Thoracic aorta (tissue), 2 donors: ENCODE measurements at places on chromosomes 3 and 15.

- no peak for DNase-seq
Observed at GRCh38 chr15:38991126-38991525, 426.5 kb upstream of the RASGRP1 start.

DNA sequence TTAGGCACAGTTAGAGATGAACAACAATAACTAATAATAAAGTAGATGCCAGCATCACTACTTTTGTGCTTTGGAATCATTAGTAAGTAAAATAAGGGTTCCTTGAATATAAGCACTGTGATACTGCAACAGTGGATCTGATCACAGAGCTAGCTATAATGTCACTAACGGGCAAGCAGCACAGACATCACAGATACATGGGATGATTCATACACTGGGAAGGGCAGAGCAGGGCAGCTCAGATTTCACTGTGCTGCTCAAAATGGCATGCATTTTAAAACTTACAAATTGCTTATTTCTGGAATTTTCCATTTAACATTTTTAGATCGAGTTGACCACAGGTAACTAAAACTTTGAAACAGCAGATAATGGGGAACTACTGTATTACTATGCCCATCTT lies 476.6 kb downstream of the FHIT start:
- DNase-seq = no peak

- DNase-seq = no peak
Observed at GRCh38 chr15:98380721-98381120, 267.6 kb upstream of the IGF1R start.

GRCh38 chr3:177135841-177136492 lies 61.3 kb downstream of the TBL1XR1 start:
- no peak for DNase-seq

- no peak for DNase-seq
Observed at GRCh38 chr15:44058126-44058525, 136.9 kb downstream of the FRMD5 start.

GRCh38 chr15:35290301-35290721 lies 205.2 kb upstream of the NANOGP8 start:
- DNase-seq = no peak

GRCh38 chr3:98603580-98603979 lies 10.2 kb upstream of the CPOX start:
- no peak for DNase-seq

GRCh38 chr3:82376883-82377282 lies 615.4 kb upstream of the GBE1 start:
- no peak for DNase-seq

DNA sequence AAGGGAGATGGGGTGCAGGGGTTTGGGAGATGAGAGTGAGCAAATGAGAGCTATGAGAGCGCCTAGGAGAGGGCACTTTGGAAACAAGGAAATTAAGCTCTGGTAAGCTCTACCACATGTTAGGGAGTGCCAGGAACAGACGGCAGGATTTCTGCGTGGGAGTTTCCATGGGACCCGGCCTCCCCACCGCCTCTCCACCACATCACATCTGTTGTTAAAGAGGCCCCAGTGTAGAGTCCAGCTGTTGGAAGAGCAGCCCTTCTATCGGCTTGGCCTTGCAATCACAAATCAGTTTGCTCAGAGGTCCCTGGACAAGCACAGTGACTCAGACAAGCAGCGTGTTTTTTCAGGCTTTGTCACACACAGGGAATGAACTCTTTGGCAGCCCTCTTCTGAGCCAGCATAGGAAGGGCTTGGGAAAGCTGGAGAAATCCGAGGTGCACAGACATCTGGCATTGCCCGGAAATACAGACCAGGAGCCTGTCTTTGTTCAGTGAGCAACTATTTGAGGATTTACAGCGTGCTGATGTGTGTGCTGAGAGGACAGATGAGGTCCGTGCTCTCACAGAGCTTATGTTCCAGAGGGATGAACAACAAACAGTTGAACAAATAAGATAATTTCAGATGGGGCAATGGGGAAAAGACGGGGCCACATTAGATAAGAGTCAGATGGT lies 370.6 kb upstream of the PROK2 start:
- DNase-seq = peak; percentile 67

GRCh38 chr3:25448750-25449692 lies 21.0 kb downstream of the RARB start:
- DNase-seq = peak; percentile 62

DNA sequence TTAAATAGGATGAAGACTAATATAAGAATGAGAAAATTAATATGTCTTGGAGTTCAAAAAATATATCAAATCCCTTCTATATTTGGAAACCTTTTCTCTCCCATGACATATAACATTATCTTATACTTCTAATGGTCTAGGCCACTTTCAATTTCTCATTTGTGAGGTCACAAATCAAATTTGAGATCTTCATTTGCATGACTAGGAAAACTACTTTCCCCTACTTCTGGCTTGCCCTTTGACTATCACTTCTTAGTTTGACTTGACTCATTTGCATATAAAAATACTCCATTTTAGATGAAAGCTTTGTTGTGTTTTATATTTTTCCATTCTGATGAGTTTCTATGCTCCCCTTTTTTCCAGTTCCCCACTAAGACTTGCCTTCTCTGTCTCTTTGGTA lies 598.6 kb upstream of the TBL1XR1 start:
- DNase-seq = no peak

DNA sequence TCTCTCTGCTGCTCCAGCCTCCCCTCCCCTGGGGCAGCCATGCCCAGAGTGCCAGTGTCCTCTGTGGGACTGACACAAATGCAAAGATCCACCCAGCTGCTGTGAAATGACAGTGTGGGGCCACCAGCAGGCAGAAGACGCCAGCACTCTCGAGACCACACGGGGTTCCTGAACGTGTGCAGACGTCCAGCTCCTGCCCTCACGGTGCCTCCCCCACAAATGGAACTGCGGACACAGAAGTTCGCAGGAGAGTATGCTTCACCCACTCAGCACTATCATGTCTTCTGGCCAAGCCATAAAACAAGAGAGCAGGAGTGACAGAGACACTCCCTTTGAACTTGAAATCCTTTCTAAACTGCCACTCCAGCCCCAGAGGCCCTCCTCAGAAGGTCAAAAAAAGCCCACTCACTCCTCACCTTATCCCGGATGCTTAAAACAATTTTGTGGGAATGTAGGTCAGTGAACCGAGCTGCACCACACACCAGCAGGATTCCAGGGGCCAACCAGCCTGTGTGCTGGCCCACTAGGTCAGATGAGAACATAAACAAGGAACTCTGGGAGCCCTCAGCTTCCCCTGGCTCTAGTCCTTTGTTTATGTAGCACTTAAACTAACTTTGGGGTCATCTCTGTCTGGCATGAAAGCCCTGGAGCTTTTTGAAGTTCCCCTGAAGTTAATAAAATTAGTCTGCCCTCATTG lies 112.6 kb downstream of the DNAJB8 start:
- DNase-seq = no peak

- DNase-seq = no peak
Observed at GRCh38 chr3:149639093-149639486, 18.7 kb downstream of the WWTR1 start.

- no peak for DNase-seq
Observed at GRCh38 chr3:63364910-63365309, 86.8 kb downstream of the SYNPR start.

DNA sequence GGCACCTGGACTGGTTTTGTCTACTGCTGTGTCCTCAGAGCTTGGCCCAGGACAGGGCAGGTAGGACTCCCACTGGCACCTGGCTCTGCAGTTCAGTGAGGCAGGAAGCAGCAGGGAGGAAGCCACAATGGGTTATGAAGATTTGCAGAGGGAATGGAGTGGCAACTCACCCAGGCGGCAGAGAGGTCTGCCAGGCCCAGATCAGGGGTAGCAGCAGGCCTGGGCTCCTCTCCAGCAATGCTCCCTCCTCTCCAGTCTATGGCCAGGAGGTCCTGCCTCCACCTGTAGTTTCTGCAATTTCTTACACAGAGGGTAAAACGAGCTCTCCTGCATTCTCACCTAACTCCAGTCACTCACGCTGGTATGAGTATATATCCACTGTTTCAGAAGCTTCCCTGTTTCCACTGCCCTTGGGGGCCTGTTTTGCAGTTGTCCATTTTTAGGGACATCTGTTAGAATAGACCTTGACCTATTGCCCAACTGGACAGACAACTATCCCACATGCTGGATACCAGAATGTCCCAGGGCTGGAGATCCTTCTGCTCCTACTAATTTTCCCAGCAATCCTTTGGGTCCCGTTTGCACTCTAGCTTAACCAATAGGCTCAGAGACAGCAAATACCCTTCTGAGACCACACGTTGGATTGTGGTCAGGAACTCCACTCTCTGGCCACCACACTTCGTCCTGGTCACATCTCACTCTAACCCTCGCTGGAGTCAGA lies 35.2 kb downstream of the HMCES start:
- no peak for DNase-seq

- DNase-seq = no peak
Observed at GRCh38 chr3:193816656-193817311, 223.8 kb downstream of the OPA1 start.

GRCh38 chr3:13023971-13024764 lies 49.1 kb downstream of the IQSEC1 start:
- DNase-seq = no peak

DNA sequence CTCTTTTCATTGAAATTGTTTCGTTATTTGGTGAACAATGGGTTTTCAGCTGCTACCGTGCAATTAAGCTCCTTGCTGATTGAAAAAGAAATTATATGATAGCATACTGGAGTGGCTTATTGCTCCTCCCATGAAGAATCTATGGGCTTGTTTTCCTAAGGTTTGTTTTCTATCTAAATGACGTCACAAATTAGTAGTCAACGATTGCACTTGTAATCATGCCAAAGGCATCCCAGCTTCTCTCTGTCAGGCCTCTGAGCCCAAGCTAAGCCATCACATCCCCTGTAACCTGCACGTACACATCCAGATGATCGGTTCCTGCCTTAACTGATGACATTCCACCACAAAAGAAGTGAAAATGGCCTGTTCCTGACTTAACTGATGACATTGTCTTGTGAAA lies 388.0 kb upstream of the LMCD1 start:
- no peak for DNase-seq

DNA sequence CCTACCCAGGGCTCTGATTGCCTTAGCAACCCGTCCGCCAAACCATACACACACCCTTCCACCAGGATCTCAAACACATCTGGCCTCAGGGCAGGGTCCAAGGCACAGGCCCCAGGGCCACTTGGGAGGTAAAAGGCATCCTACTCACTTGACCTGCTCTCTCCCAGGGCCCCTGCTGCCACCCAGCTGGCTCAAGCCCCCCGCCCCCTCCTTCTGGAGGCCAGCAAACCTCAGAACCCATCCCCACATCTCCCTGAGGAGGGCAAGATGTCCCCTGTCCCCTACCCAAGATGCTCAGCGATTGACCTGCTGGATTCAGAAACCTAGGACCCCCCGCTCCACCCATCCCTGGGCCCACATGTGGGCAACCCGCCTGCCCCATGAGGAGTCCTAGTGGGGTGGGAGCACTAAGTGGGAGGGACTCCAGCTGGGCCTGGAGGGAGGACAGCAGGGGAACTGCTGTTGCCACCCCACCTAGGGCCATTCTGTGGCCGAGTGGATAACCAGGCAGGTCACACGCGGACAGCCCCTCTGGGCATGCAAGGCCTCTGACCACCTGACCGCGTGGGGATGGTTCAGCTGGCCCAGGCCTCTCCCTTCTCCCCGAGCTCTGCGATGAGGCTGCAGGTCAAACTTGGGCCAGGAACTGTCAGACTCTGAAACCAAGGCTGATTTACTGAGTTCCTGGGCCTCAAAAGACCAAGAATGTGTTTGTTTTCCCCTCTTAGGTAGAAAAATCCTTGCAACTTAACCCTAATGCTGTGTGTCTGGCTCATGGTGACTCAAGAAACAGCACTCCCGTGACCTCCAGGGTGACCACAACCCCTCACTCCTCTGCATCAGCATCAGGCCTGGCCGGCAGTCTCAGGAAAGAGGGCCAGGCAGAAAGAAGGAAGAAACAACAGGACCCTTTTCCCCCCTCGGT lies 4.2 kb downstream of the MFGE8 start:
- no peak for DNase-seq

DNA sequence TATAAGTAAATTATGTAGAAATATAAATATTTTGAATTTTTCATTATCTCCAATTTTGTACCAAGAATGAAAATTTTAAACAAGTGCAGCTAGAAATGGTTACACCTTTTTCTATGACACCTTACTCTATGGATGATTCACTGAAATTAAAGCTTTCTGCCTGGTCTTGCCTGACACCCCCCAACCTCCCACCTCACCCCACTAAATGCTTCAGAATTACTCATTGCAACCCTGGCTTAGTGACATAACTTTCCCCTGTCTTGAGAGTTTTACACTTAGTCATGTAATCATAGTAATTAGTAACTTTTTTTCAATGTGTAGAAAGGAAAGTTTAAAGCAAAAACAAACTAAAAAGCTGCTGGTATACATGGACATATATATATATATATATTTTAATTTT lies 42.0 kb upstream of the MEIS2 start:
- DNase-seq = no peak

DNA sequence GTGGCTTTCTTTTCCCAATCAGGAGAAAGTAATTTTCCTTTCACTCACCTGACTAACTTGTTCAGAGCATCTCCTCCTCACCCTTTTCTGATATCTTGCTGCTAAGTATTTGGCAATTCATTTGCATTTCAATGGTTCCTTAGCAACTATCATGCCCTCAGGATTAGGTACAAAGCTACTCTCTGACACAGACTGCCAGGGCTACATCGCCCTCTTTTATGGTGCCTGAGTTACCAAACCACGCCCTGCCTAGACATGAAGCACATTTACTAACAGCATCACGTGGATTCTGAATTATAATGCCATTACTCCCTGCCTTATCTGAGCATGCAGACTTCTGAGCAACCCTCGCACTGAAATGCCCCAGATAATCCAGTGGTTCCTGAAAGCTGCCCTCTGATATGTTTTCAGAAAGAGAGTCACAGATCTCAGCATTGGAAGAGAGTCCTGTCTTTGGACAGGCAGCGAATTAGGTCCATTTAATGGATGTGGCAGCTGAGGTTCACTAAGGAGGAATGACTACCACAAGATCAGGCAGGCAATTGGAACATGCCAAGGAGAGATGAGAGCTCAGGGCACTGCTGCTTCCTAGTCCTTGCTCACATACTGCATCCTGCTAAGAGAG lies 14.5 kb downstream of the EPHB1 start:
- DNase-seq = no peak

- no peak for DNase-seq
Observed at GRCh38 chr3:127159543-127159942, 33.4 kb upstream of the PRR23E start.

GRCh38 chr3:64221571-64222257 lies 3.6 kb downstream of the PRICKLE2 start:
- DNase-seq = no peak
